ENCODE measurements at places on chromosomes 1 and 21. TPM values are rescaled to one million over a fixed set of nuclear protein-coding genes. Genes with fewer than 3 reads are reported as not detected.

Gene S100A7
- total RNA-seq = not detected

Gene LCA5L
- total RNA-seq = 0.30 TPM

Gene HPCA
- 0.07 TPM for total RNA-seq

DNA sequence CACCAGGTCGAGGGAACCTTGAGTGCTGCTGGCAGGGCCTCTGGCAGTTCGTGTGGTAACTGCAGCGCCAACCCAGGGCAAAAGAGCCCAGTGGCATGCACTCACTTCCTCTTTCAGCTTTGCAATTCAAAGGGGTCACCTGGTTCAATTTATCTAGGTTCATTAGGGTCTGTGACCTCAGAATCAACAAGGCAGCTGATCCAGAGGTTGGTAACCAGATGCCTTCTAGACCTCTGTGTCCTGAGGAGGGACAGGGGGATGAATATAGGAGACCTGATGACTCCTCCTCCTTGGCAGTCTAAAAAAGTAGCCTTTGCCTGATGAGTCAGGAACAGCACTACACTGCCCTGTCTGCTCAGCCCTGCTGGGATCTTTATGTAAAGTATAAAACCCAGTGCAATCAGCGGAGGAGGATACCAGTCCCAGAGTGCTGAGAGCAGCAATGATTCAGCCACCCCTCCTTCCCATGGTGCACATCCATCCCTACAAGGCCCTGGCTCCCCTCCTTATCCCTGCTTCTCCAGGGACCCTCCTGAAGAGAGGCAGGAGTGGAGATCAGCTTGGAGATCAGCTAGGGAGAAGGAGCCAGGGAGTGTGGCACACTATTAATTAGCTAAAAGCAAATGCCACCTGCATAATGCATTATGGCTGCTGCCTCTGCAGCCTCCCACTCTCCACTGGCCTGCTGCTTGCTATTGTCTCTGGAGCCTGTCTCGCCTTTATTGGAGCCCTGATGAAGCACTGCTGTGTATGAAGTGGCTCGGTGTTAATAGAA lies 11.2 kb upstream of the FMOD start:
- peak; percentile 64 for DNase-seq

DNA sequence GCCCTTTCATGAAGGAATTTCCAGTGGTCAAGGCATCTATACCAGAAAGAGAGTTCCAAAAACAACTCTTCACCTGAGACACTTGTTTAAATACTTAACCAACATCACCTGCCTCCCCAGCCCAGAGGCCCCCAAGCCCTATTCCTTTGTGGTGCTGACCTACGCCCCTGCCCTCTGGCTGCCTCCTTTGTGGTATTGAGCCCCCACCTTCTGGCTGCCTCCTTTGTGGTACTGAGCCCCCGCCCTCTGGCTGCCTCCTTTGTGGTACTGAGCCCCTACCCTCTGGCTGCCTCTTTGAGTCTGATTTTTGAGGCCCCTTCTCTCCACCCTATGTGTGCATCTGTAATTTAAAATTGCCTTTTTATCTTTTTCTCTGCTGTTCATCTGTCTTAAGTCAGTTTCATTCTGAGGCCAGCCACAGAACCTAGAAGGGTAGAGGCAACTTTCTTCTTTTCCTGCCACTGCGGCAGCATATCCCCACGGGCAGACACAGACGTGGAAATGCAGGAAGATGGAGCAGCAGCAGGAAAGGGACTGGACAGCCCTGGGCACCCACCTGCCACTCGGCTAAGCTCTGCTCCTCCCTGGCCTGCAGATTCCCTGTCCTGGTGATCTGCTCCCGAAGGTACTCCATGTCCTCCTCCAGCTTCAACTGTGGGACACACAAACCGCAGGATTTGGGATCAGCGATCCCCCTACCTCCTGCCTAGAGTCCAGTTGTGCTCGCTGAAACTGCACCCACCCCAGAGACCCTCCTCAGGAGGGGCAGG lies 3.2 kb downstream of the TRIM17 start:
- DNase-seq = no peak

- DNase-seq = peak; percentile 93
Observed at GRCh38 chr1:200180821-200181220, 153.3 kb downstream of the NR5A2 start.

DNA sequence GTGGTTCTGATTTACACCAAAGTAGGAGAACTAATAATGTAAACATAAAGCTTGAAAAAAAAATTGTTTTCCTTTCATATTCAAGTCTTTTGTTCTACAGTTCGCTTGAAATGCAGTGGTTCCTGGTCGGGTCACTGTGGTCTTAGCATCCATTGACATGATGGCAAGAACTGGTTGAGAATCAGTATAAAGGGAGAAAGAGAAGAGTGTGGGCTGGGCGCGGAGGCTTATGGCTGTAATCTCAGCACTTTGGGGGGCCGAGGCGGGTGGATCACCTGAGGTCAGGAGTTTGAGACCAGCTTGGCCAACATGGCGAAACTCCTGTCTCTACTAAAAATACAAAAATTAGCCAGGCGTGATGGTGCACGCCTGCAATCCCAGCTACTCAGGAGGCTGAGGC lies 250.9 kb downstream of the BACH1 start:
- no peak for DNase-seq

- peak; percentile 30 for DNase-seq
Observed at GRCh38 chr1:160078512-160079195, 2.7 kb upstream of the KCNJ9 start.

DNA sequence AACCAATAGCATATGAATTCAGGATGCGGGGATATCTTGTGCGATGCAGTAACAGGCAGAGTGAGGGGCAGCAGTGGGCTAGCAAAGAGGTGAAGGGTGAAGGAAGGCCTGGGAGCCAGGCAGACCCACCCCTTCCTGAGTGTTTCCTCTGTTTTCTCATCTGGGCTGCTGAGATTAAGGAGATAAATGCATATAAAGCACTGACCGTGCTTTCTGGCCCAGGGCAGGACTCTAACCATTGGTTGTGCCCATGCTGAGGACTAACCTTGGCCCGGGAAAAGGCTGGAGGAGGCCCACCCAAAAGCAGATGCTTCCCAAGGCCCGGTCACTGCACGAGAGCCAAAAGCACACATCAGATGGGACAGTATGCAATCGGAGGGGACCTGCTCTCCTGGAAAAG lies 87.6 kb downstream of the PSMG1 start:
- DNase-seq = no peak

DNA sequence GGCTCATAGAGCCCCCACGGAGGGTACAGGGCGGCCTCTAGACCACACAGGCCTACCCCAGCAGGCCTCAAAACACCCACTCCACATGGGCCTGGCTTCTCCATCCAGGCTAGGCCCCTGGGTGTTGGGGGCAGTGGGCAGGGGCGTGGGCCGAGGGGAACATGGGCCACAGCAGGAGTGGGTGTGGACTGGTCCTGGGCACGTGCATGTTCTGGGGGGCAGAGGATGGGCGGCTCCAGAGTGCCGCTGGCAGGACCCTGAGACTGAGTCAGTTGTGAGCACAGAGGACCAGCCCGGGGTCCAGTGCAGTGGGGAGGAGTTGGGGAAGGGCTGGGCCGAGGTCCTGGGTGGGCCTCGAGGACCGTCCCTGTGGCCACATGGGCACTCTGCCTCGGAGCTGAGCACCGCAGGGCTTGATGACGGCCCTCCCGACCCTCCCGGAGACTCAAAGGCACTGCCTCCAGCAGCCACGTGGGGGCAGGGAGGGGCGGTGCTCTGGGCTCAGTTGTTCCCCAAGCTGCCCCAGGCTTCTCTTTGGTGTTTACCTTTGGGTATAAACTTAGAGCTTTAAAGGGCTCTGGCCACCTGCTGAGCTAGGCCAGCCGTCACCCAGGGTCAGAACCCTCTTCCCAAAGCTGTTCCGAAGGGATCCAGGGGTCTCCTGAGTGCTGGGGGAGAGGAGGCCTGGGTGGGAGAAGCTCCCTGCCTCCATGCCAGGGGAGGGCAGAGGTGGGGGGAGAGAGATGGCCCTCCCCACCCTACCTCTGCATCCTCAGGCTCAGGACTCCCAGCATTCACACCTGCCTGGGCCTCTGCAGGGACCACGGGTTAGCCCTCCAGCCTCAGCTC lies 79.9 kb downstream of the MORN1 start:
- DNase-seq = peak; percentile 66

DNA sequence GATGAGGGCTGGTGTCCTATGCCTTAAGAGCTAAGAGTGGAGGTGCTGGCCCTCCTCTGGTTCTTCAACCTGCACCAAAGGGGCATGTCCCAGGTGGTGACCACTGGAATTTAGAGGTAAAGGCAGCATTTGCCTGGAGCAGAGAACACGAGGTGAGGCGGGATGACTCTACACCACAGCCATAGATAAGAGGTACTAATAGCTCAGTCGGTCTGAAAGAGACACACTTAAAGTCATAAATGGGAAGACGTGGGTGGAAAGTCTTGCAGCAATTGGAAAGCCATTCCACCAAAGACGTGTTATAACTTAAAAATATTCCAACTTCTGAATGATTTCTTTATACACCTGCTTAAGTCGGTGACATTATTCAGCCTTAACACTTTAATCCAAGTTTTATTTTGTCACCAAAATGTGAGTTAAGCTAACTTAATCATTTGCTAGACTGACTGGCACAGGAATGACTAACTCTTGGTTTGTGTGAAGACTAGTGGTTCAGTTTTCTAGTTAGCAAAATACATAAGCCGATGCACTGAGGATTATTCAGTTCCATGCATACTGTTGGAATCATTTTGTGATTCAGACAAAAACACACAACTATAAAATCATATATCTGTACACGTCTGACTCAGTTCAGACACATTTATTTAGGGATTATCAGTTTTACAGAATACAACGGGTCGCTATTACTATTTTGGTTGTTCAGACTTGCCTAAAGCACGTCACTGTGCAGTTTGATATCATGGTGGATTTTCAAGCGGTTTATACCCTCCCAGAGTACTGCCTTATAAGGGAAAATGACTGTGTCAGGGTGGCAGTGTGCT lies 4.6 kb upstream of the ETS2 start:
- DNase-seq = no peak

- no peak for DNase-seq
Observed at GRCh38 chr1:205168291-205168690, 43.2 kb downstream of the DSTYK start.
